ENCODE measurements at places on chromosomes 6 and 20.

GRCh38 chr6:161135695-161136591 lies 137.9 kb downstream of the AGPAT4 start:
- DNase-seq, result no peak

GRCh38 chr6:73832313-73832712 lies 136.3 kb downstream of the CD109 start:
- no peak for DNase-seq

DNA sequence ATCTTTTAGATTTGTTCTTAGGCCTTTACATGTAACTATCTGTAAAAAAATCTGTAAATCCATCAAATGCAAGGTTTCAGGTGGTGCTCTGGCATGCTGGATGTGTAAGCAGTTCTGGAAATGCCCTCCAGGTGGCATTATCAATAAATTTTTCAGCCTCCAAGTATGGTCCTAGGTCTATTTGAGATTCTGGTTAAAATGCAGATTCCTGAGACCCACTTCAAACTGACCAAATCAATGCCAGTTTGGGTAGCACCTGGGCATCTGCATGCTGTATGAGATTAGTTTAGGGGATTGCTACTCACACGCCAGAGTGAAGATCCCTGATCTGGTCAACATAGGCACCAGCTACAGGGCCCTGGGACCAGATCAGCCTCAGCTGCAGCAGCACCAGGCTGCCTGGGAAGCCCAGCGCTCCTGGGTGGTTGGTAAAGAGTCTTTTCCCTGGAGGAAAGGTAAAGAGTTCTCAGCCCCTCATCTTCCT lies 507.3 kb upstream of the CITED2 start:
- DNase-seq, result no peak

GRCh38 chr20:17651129-17651759 lies 30.8 kb downstream of the RRBP1 start:
- no peak for DNase-seq

GRCh38 chr20:23078351-23079015 lies 7.6 kb downstream of the CD93 start:
- DNase-seq, result no peak

GRCh38 chr6:36127462-36128016 lies 2.8 kb upstream of the MAPK13 start:
- DNase-seq, result peak; percentile 81

GRCh38 chr6:6614096-6614982 lies 25.8 kb downstream of the LY86 start:
- DNase-seq, result no peak

DNA sequence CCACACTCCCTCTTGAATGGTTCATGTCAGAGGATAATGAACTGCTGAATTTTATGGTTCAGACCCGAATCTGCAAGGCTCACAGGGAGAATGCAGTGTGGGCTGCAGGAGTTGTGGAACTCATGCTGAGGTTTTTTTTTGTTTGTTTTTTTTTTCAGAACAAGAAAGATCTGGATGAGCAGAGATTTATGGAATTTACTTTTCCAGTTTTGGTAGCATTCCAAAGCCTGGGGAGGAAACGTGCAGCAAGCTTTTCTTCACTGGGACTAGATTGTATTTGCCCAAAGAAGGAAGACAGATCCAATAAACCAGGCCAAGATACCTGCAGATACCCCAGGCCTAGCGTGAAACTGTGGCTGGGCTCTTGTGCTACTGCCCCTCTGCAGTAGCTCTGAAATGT lies 223.9 kb upstream of the TAB2 start:
- DNase-seq, result no peak

DNA sequence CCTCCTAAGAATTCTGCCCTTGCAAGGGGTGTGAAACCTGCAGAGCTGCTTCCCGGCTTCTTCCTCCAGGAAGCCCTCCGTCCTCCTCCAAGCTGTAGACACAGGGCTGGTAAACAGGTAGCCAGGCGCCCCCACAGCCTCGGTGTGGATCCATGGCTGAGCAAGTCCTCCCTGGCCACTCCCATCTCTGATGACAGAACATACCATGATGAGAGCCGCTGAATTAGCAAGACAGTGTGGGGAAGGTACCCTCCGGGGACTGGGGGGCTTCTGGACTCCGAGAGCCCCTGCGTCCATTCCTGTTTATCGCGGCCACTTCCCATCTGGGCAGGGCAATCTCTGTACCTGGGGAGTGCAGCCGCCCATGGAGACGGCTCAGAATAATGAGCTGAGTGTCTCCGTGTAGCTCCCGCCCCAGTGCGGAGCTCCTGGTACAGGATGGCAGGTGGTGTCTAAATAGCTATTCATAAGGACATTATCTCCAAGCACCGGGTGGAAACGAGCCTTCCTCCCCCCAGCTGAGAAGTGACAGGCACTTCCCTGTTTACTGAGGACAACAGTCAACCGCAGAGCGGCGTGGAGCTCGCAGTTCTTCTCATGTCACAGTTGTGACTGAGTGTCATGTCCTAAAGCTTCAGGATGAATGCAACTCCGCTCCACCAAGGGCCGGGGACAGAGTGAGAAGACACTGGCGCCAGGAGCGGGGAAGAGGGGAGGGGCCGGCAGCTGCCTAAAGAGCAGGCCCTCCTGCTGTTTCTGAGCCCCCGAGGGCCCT lies 22.7 kb upstream of the NTSR1 start:
- no peak for DNase-seq

GRCh38 chr20:32070690-32071213 lies 18.7 kb downstream of the HCK start:
- no peak for DNase-seq

GRCh38 chr6:31048099-31048498 lies 37.8 kb downstream of the MUC22 start:
- DNase-seq, result no peak

- peak; percentile 68 for DNase-seq
Observed at GRCh38 chr6:125913864-125914351, 42.7 kb upstream of the HINT3 start.

DNA sequence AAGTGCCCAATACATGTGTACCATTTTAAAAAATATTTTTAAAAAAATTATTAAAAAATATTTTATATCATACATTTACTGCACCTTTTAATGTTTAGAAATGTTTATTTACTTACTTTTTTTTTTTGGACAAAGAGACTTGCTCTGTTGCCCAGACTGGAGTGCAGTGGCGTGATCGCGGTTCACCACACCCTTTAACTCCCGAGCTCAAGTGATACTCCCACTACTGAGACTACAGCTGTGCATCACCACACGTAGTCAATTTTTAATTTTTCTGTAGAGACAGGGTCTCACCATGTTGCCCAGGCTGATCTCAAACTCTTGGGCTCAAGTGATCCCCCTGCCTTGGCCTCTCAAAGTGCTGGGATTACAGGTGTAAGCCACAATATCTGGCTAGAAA lies 9.2 kb upstream of the SIRPG start:
- no peak for DNase-seq

DNA sequence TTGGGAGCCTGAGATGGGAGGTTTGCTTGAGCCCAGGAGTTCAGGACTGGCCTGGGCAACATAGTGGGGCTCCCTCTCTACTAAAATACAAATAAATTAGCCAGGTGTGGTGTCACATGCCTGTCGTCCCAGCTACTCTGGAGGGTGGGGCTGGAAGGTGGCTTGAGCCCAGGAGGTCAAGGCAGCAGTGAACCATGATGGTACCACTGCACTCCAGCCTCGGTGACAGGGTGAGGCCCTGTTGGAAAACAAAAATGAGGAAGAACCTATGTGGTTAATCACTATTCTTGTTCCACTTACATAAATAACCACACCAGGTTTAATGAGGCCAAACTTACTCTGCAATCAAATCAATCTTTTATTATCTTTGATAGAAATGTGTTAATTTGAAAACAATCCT lies 5.4 kb downstream of the PPDPF start:
- no peak for DNase-seq

- no peak for DNase-seq
Observed at GRCh38 chr20:3572151-3572550, 91.0 kb downstream of the GFRA4 start.

- DNase-seq, result no peak
Observed at GRCh38 chr6:43887340-43887858, 117.4 kb downstream of the VEGFA start.

GRCh38 chr6:75230484-75231325 lies 12.9 kb downstream of the COX7A2 start:
- no peak for DNase-seq

- DNase-seq, result no peak
Observed at GRCh38 chr20:10178091-10178490, 40.5 kb upstream of the SNAP25 start.

DNA sequence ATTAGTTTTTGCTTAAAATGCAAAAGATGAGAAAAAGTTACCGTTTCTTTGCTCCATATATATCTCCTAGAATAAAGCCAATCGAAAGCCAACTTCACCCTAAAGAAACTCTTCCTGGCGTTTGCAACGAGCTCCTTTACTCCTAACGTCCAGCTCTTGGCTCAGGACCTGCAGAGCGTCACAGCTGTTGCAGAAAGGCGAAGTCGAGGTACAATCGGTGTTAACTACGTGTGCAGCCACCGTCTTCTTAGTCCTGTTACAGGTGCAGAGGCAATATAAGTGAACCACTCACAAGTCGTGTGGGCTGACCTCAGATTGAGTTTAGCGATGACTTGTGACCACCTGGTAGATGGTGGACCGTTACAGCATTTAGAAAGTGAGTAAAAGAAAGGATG lies 113.1 kb downstream of the TRIM27 start:
- DNase-seq, result no peak

DNA sequence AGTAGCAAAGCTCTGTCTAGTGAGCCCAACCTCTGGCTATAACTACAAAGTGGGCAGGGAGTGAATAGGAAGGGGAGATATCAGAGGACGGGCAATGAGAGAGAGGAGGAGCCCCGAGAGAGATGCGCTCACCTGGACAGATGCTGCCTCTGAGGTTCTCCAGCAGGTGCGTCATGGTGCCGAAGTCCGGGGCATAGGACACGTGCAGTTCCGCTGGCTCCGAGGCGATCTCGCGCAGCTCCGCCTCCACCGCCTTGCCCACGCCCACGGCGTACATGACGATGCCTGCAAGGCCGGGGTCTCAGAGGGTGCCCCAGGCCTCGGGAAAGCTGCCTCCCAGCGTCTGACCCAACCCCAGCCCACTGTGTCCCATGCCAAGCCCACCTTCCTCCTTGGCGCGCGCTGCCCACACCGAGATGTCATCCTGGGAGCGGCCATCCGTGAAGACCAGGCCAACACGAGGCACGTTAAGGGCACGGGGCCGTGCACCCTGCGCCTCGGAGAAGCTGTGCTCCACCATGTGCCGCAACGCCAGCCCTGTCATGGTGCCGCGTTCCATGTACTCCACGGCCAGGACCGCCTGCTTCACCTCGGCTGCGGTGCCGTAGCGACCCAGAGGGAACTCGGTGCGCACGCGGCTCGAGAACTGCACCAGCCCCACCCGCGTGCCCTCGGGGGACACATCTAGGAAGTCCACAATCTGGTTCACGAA lies 8.7 kb upstream of the RBPJL start:
- DNase-seq, result no peak

DNA sequence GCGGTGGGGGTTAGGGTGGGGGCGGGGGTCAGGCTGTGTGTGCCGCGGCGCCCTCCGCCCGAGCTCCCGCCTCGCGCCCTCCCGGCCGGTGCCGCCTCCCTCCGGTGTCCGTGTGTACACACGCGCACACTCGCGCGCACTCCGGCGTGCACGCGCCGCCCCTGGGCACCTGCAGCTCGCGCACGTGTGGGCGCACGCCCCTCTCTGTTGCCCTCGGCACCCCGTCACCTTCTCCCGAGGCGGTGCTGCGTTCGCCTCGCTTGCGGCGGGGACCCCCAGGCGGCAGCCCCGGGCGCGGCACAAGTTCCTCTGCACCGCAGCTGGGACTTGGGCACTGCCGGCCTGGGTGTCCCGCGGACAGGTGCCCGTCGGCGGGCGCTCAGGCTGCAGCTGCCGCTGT lies 525 bp downstream of the MACROD2 start:
- DNase-seq, result no peak

GRCh38 chr6:109672839-109673238 lies 18.2 kb downstream of the AK9 start:
- no peak for DNase-seq

GRCh38 chr6:124777863-124778262 lies 184.4 kb upstream of the RNF217 start:
- no peak for DNase-seq

DNA sequence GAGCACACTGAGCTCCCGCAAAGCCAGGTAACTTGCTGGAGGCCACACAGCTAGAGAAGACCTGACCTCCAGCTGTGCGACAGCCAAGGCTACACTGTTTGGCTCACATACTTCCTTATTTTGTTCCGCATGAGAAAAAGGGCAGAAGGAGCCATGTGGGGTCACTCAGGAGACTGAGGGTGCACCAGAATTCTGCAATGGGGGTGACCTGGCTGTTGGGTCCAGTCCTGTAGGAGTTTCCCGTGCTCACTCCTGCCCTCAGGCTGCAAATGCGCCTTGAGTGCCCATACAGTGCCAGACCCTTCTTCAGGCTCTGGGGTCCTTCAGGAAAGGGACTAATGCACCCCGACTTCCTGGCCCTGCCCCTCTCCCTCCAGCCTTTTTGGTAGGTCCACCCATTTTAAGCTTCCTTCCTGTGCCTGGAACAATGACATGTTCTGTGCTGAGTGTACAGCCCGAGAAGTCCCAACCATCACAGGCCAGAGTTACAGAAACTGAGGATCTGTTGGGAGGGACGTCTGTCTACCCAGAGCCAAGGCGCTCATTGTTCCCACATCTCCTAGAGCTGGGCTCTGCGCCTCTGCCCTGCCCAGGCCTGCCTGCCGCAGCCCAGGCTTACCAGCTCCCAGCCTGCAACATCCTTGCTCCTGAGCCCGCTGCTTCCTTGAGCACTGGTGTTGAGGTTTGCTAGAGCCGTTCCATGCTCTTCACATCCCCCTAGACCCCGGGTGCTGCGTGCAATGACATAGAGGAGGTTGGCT lies 33.5 kb upstream of the CD93 start:
- no peak for DNase-seq

DNA sequence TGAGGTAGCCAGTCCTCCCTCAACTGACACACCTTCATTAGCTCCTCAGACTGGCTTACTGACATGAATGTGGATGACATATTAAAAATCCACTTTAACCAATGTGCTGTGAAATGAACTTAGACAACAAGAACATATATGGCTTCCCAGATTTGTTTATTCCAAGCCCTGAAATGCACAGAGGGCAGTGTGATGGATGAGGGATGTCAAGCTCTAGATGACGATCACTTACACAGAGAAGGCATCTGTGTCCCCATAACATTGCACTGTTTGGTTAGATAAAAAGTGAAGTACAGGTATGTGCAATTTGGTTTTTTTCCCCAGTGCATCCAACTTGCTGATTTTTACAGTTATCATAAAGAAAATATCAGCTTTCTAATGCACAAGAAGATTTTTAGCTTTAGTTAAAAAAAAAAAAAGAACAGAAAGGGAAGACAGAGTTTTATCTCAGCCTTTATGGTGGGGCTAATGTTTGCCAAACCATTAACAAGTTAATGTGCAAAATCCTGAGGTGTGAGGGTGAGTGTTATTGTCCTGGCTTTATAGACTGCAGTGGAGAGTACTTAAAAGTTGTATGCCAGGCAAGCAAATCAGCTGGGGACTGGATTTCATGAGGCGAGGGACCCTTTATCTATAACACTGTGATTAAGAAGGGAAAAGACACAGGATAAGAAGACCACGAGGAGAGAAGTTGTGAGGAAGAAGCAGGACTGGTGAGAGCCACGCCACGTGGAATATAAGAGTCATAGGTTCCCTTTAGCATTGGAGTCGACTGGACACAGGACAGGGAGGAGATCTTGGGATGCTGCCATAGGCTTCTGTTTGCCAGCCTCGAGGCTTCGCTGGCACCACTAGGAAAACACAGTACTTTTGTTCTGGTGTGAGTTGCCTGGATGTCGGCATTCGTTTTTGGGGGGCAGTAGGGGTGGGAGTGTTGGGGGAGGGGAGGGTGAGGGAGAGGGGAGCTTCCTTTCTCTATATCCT lies 90.0 kb upstream of the BACH2 start:
- no peak for DNase-seq
